ENCODE measurements at places on chromosomes 3 and 15.
A peak's percentile ranks its signal among the peaks of the same experiment; 100 is the strongest.

DNA sequence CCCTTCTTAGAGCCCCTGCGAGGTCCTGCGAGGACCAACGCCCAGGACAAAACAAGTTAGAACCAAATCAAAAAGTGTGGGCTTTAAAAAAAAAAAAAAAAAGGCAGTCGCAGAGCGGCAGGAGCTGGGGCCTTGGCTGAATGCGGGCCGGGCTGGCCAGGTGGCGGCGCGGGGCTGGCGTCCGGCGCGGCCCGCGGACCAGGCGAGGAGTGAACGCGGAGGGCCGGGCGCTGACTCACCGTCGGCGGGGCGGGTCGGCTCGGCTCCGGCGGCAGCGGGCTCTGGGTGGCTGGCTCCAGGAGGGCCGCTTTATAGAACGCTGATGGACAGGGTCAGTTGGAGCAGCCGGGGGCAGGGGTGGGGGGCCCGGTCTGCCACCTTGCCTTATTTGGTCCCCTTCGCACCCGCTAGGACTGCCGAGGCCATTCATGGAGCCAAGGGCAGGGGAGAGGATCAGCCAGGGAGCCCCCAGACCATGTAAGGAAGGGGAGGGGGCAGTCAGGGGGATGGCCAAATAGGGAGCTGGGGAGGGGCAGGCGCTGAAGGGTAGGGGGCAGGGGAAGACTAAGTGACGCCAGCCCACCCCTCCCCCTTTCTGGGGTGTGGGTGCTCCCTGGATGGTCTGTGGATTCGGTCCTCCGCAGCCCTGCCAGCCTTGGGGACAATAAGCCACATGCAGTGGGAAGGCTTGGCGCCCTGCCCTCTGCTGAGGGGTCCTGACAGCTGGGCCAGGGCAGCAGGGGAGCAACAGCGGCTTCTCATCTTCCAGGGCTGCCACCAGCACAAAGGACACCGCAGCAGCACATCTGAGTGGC is at the start of gene ACTC1:
Gene ACTC1 (minus strand): TSS at position 283 of the 815 bp plus-strand sequence. CDS start 741 bp downstream, outside the sequence.
- peak; percentile 74 for DNase-seq

DNA sequence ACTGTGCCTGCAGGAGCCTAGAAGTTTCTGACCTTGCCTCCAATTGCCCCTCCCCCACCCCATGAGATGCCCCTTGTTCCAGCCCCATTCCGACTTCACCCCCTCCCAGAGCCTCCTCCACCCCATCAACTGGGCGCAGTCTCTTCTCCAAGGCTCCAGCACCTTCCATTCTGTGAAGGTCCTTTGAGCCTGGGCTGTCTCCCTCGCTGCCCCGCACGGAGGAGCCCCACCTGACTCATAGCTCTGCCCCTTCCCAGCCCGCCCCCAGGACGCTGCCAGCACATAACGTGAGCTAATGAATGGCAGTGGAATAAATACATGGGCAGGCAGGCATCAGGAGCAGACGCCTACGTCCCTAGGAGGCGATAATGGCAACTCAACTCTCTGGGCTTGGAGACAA is 113.1 kb downstream of the NUP210 start:
- no peak for DNase-seq

DNA sequence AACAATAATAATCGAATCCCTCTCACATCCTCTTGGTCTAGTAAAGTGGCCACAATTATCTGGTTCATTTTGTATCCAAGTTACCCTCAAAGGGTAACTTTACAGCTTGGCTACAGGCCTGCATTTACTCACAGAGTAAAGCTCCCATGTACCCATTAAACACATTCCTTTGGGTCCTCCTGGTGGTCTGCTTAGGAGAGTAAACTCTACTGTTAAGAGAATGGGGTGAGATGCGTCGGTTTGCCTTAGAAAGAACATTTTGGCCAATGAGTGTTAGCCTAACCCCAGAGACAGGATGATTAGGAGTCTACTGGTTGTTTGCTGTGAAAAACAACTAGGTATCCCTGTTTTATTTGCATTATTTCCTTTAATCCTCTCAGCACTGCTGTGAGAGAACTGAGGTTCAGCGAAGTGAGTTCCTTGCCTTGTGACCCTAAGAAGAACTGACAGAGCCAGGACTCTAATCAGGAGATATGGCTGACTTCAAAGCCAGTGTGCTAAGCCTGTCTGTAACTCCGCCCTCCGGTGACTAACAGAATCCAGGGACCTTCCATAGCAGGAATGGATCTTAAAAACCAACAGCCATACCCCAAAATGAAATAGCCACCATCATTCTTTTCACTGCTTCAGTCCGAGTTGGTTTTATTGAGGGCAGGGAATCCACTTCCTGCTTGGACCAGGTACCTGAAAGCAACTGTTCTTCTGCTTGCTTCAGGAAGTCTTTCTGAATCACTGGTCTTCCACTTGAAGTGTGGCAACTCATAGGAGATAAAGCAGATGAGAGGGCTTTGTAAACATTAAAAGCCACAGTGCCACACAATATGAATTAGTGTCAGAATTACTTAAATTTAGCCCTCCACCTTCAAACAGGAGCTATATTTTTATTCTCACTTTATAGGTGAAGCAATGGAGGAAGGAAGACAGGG is 317.3 kb upstream of the WNT5A start:
- no peak for DNase-seq

DNA sequence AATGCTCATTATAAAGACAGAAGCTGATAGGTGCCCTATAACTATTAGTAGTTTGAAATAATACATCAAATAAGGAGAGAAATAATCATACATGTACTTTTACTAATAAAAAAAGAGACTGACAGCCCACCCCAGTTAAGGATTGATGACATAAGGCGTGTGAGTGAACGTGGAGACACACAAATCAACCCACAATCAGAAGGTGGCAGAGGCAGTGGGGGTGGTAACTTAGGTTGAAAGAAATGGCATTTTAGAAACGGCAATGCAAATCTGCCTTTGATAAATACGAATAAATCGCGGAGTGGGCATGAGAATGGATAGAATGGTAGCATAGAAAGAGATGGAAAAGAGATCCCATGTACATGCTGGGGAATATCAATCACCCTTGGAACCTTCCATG is 256.2 kb upstream of the ATP10A start:
- DNase-seq: no peak

GRCh38 chr3:35549690-35550089 is 89.6 kb upstream of the ARPP21 start:
- no peak for DNase-seq

- no peak for DNase-seq
Measured at GRCh38 chr15:64566629-64567427, 106.5 kb downstream of the ZNF609 start.

DNA sequence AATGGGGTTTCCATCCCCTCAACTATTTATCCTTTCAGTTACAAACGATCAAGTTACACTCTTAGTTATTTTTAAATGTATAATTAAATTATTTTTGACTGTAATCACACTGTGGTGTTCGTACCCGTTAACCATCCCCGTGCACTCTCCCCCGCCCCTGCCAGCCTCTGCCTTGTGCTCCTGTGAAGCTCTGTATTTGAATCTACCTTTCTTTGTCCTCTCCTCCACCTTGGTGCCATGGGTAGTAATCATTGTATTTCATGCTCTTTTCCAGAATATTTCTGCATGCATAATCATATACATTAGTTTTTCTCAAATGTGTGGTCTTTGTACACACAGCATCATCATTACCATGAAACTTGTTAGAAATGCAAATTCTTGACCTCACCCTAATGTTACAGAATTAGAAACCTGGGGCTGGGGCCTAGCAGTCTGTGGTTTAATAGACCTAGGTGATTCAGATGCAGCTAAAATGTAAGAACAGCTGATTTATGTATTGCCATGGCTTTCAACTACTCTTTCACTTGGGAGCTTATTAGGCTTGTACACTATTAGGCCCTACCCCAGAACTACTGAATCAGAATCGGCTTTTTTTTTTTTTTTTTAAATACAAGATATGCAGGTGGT is 91.5 kb downstream of the STT3B start:
- no peak for DNase-seq

DNA sequence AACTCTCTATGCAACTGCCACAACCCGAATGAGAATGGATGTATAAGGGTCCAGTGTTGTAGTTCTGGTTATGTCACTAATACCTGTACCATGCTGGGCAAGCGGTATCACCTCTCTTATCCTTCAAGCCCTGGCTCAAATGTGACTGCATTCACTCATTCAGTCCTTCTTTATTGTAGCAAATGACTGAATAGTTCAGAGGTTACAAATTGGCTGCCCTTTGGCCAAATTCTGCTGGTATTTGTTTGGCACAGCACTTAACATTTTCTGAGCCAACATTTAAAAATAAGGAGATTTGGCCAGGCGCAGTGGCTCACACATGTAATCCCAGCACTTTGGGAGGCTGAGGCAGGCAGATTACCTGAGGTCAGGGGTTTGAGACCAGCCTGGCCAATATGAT is 47.5 kb downstream of the DLEC1 start:
- DNase-seq: no peak

GRCh38 chr15:59268168-59268851 is 61.7 kb downstream of the LDHAL6B start:
- DNase-seq: peak; percentile 64

DNA sequence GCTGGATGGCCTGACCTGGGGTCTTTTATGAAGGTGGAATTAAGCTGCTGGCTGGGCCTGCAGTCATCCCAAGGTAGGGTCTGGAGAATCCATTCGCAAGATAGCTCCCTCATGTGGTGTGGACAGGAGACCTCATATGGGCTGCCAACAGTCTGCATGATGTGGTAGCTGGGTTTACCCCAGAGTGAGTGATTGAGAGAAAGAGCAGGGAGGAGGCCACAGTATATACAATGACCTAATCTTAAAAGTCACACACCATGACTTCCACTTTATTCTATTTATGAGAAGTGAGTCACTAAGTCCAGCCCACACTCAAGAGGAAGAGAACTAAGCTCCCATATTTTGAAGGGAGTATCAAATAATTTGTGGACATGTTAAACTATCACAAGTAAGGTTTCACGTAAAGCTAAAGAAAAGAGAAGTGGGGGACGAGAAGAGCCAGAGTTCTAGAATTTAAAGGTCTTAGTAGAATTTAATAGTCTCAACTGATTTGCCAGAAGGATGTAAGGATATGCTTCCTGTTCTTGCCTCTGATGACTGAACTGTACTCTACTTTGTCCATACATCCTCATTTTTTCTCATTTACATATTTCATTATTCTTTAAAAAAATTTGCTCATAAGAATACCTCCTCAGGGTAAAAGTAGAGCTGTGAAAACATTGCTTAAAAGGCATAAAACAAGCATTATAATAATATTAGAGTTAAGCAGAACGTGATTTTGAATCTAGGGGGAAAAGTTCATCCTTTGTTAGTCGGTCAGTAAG is 184.4 kb downstream of the PEX5L start:
- peak; percentile 54 for DNase-seq

- peak; percentile 77 for DNase-seq
Measured at GRCh38 chr3:51501833-51502561, 2.2 kb upstream of the DCAF1 start.

GRCh38 chr3:63580151-63580550 is 72.3 kb upstream of the SNTN start:
- DNase-seq: no peak

- DNase-seq: peak; percentile 78
Measured at GRCh38 chr3:124793054-124793739, 62.9 kb downstream of the UMPS start.

DNA sequence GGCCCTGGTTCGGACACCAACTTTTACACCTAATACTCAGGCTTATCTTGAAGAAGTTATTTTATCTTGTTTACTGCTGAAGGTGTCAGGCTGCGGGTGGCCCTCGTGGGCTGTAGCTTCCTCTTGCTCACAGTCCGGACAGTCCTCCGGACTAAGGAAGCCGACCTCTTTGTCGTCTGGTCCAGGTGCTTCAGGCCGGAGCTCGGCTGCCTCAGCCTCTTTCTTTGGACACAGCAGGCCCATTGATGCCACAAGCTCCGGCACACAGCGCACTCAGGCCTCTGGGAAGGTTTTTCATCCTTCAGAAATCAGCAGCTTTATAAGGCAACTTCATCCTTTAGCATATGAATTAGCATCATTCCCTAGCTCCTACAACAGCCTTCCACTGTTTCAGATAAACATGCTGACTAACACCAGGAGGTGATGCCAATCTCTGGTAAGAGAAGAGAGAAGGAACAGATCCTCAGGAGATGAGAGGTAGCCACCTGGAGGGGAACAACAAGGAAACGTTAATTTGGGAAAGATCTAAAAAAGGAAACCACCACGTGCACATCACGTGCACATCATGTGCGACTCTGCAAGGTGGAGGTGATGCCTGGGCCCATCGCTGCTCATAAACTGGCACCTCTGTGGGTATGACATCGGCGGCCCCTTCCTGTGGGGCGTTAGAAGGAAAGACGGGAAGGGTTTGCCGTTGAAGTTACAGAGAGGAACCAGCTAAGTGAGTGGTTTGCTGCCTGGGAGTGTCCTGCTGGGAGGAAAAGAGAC is 4.4 kb upstream of the CHAC1 start:
- no peak for DNase-seq

DNA sequence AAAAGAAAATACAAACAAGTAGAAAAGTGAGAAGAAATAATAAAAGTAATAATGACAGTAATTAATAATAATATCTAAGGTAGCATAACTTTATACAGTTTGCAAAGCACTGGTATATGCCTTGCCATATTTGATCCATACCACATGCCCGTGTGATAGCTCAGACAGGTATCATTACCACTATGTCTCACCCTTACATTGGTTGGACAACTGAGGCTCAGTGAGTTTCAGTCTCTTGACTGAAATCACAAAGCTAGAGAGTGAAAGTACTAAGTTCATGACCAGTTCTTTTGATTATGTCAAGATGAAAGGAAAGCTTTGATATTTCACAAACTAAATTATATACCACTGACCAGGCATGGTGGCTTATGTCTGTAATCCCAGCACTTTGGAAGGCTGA is 408.9 kb downstream of the GAP43 start:
- no peak for DNase-seq

GRCh38 chr15:83837945-83838571 is 184.1 kb downstream of the ADAMTSL3 start:
- DNase-seq: no peak

DNA sequence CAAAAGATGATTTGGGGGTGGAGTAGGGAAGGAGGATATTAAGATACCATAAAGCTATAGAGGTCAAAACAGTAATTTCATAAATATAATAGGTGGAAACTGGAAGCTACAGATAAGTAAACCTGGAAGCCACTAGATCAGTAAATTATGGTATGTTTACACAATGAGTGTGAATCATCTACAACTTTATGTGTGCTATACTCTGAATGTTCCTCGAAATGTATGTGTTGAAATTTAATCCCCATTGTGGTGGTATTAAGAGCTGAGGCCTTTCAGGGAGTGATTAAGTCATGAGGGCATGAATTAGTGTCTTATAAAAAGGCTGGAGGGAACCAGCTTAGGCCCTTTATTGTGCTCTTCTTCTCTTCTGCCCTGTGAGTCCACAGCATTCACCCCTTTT is 25.2 kb downstream of the EOMES start:
- DNase-seq: peak; percentile 31
